ENCODE measurements at places on chromosomes 5 and 9.

- DNase-seq = no peak
Measured at GRCh38 chr5:169764018-169764378, 126.9 kb downstream of the DOCK2 start.

DNA sequence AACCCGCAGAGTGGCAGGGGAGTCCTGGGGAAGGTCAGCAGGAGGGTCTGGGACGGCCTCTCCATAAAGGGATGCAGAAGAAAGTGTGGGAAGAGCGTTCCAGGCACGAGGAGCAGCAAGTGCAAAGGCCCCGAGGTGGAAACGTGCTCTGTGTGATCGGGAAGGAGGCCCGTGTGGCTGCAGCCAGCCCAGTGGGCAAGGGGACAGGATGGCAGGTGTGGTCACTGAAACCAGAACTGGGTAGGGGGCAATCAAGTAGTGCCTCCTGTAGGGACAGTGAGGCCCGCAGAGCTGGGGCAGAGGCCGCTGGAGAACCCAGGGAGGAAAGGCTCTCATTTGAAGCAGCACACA is 16.3 kb upstream of the LAMC3 start:
- no peak for DNase-seq

DNA sequence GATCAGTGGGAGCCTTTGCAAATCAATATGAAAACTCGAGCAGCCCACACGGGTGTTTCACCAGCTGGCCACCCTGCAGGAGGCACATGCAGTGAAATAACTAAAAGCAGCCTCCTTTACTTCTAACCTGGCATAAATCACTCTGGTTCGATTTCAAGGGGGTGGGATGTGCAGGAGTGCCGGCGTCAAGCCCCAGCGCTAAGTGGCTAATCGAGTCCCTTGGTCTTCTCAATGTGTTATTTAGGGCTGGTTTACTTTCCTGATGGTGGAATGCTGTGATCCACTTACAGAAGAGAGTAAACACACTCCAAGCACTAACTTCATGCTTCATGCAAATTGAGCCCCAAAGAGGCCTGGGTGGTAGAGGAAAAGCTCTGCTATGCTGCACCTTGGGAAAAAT is 109.4 kb downstream of the TMEM174 start:
- DNase-seq = no peak

GRCh38 chr5:584846-585245 is 27.3 kb upstream of the CEP72 start:
- DNase-seq = no peak

GRCh38 chr5:109998726-109999125 is 309.0 kb downstream of the MAN2A1 start:
- DNase-seq = no peak

- no peak for DNase-seq
Measured at GRCh38 chr9:112489039-112489546, 2.5 kb downstream of the KIAA1958 start.

DNA sequence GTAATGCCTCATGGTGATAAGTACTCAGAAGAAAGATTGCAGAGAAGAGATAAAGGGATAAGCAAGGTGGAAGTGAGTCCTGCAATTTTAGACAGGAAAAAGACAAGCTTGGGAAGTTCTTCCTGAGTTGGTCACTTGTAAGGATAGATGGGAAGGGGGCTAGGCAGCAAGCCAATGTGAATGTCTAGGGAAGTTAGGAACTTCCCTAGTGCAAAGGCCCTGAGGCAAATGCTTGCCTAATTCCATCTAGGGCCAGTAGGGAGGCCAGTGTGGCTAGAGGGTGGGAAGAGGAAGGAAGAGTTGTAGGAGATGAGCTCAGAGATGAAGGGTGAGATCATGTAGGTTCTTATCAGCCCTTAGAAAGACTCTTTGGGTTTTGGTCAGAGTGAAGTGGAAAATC is 206.6 kb downstream of the MAT2B start:
- no peak for DNase-seq

DNA sequence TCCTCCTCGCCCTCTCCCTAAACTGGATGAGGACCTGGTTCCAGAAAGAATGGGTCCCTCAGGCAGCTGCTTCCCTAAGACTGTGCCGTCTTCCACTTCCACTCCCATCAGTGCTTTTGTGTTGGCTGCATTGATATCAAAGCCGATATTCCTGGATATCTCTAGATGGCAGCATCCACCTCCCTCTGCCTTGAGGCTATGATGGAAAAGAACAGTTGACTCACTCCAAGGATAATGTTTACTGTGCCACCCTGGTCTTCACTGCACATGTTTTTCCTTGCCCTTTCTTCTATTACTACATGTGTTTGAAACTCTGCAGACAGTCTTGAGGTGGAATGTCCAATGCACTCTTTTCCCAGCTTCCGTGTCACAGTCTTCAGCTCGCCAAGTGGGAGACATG is 211.6 kb downstream of the MAST4 start:
- DNase-seq = no peak

- no peak for DNase-seq
Measured at GRCh38 chr5:134521841-134522240, 3.6 kb upstream of the JADE2 start.

GRCh38 chr9:81239388-81239787 is 450.0 kb downstream of the TLE1 start:
- DNase-seq = no peak

- no peak for DNase-seq
Measured at GRCh38 chr9:87062746-87063145, 115.4 kb upstream of the GAS1 start.

DNA sequence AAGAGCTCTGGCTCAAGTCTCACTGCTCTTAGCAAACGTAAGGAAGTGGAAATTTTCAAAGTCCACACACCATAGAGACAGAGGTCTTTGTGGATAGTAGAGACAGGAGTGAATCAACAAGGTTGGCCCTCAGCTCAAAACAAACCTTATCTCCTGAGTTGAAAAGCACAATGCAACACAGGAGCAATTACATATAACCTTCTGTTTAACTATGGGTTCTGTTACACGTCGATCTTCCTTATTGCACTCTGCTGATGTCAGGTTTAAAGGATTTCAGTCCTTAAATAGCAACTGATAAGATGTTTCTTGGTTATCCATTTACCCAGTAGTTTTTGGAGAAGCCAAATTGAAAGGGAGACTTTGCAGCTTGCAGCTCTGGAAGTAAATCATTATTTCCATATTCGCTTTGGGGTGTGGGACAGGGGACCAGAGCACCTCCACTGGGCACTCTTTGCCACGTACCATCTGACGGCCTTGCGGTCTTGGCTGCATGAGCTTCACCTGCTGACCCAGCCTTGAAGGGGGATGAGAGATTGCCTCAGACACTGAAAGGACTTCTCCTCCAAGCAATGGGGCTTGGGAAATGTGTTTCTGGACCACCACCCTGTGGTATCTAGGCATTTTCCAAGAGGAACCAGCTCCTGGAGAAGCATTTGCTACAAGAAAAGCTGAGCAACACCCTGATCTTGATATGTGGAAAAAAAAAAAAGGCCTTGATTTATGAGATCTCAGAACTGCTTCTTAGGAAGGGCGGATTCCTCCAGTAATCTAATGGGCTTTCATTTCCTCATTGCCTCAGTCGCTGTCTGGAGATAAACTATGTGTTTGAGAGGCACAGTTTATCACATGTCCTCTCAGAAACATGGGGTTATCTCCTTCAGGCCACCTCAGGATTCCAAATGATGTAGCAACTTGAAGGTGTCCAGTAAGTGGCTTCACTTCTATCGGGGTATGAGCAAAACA is 56.2 kb upstream of the ZNF622 start:
- no peak for DNase-seq

DNA sequence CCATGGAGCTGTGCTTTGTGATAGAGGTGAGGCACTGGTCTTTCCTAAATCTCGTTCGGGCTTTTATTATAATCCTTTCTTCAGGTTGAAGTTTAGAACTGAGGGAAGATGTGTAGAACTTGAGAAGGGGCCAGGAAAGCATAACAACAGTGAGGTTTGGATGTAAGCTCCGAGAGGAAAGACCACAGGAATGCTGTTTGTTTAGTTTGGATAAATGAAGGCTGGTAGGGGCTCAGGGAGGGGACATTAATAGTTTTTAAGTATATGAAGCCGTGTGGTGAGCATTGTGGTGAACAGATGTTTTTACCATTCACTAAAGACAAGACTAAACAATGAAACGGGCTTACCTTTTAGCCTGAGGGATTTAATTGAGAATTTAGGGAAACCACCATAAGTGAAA is 130.8 kb downstream of the ARHGAP26 start:
- no peak for DNase-seq

- no peak for DNase-seq
Measured at GRCh38 chr5:35096216-35096615, 48.5 kb upstream of the AGXT2 start.

DNA sequence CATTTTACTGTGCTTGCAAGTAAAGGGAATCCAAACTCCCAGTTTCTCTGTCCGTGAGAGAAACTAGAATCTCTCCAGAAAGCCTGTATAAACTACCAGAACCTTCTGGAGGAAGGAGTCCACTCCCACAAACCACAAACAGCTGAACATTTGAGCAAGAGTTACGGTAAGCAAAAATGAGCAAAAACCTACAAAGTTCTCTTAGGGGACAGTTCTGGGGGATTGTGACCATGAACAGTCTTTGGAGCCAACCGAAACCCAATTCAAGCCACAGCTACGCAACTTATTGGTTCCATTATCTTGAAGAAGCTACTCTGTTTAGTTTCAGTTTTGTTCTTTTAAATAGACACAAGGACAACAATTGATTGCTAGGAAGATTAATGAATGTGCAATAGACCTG is 330.6 kb downstream of the ASTN2 start:
- no peak for DNase-seq

GRCh38 chr5:90792725-90793124 is 234.1 kb downstream of the ADGRV1 start:
- DNase-seq = no peak

DNA sequence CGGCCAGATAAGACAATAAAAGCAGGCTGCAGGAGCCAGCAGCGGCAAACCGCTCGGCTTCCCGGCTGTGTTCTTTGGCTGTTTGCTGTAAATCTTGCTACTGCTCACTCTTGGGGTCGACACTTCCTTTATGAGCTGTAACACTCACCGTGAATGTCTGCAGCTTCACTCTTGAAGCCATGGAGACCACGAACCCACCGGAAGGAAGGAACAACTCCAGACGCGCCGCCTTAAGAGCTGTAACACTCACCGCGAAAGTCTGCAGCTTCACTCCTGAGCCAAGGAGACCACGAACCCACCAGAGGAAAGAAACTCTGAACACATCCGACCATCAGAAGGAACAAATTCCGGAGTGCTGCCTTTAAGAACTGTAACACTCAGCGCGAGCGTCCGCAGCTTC is 451.7 kb downstream of the AGTPBP1 start:
- no peak for DNase-seq
